Lung (tissue), 17 donors: ENCODE measurements at places on chromosomes 16 and 17. TPM values are rescaled to one million over a fixed set of nuclear protein-coding genes. Genes with fewer than 3 reads are reported as not detected.

KRTAP9-4 gene
- not detected for total RNA-seq

RASD1 gene
- total RNA-seq: 11.4 TPM

SLC38A8 gene
- not detected for total RNA-seq

CA7 gene
- total RNA-seq: not detected

KRTAP16-1 gene
- not detected for total RNA-seq

TEX14 gene
- 0.74 TPM for total RNA-seq

AGRP gene
- not detected for total RNA-seq

ERCC4 gene
- total RNA-seq: 10.4 TPM

NEUROD2 gene
- total RNA-seq: not detected

MSLN gene
- 155 TPM for total RNA-seq

MYL11 gene
- total RNA-seq: not detected

LPO gene
- 0.15 TPM for total RNA-seq
